ENCODE measurements at places on chromosomes 12 and 14. TPM values are rescaled to one million over a fixed set of nuclear protein-coding genes. Genes with fewer than 3 reads are reported as not detected.

- H3K27ac ChIP-seq = no peak overlapping the region
- peaks cover 5% of the 10 kb centered on the region for H3K27me3 ChIP-seq
- no peaks in the 10 kb centered on the region for H3K4me1 ChIP-seq
- DNase-seq = no peak
Observed at GRCh38 chr12:13503094-13503835, 306.7 kb downstream of the EMP1 start.

GRCh38 chr12:8606890-8607289, 5.8 kb downstream of the AICDA start:
- no peak for DNase-seq
- no peaks in the 10 kb centered on the region for H3K36me3 ChIP-seq
- H3K27ac ChIP-seq = no peak overlapping the region
- no peak overlapping the region for H3K4me3 ChIP-seq
- no peaks in the 10 kb centered on the region for H3K27me3 ChIP-seq

DNA sequence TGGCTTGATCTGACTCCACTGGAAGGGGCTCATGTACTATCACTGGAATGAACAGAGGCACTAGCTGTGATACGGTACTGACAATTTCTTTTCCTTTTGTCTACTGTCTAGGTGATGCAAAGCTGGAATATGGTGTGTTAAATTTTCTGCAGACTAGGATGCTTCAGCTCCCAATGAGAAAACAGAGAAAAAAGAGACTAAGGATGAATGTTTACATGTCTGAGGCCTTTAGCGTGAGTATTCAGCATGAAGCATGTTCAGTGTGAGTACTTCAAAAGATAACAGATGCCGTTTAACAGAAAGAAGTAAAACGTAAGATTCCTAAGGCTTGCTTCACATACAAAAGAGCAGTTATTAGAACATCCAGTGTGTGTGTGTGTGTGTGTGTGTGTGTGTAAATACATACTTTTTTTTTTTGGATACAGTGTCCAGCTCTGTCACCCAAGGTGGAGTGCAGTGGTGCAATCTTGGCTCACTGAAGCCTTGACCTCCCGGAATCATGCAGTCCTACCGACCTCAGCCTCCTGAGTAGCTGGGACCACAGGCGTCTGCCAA, 92.3 kb upstream of the FERMT2 start:
- no peaks in the 10 kb centered on the region for H3K4me1 ChIP-seq
- H3K4me3 ChIP-seq = no peak overlapping the region
- no peak for DNase-seq
- no peaks in the 10 kb centered on the region for H3K36me3 ChIP-seq
- H3K27me3 ChIP-seq = no peaks in the 10 kb centered on the region
- H3K27ac ChIP-seq = no peak overlapping the region

DNA sequence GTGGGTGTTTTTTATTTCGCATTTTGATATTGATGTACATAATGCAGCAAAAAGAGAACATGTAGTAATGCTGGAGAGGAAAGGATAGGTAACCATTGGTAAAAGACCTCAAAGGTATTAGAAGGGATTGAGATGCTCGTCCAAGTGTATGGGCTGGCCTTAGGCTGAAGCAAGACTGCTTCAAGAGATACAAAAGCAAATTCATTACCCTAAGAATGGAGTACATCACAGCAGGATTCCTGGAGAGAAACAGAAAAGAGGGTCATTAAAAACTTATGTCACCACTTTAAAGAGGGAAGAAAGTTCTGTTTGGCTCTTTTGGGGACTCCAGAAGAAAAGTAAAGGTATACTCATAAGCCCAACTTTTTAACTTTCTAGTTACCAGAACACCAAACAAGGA, 420.5 kb downstream of the ZFP36L1 start:
- no peak overlapping the region for H3K4me3 ChIP-seq
- H3K27me3 ChIP-seq = no peaks in the 10 kb centered on the region
- no peak overlapping the region for H3K27ac ChIP-seq
- no peaks in the 10 kb centered on the region for H3K36me3 ChIP-seq
- H3K4me1 ChIP-seq = peaks cover 11% of the 10 kb centered on the region

The WDR89 gene
- 19.0 TPM for total RNA-seq

The SDR9C7 gene
- total RNA-seq = not detected

GRCh38 chr12:52370926-52371608, 3.8 kb upstream of the KRT85 start:
- no peak overlapping the region for H3K27ac ChIP-seq
- H3K27me3 ChIP-seq = no peaks in the 10 kb centered on the region
- DNase-seq = no peak

- peak; percentile 29 for DNase-seq
- no peak overlapping the region for H3K27ac ChIP-seq
- no peak overlapping the region for H3K4me3 ChIP-seq
- H3K36me3 ChIP-seq = no peaks in the 10 kb centered on the region
- H3K4me1 ChIP-seq = peaks cover 17% of the 10 kb centered on the region
Observed at GRCh38 chr12:51381226-51382079, 9.8 kb downstream of the GALNT6 start.

- H3K36me3 ChIP-seq = no peaks in the 10 kb centered on the region
- H3K4me1 ChIP-seq = peaks cover 14% of the 10 kb centered on the region
- H3K27ac ChIP-seq = no peak overlapping the region
- no peaks in the 10 kb centered on the region for H3K27me3 ChIP-seq
- no peak overlapping the region for H3K4me3 ChIP-seq
- no peak for DNase-seq
Observed at GRCh38 chr12:107649661-107650061, 35.9 kb upstream of the PWP1 start.

The HOXC5 gene
- total RNA-seq = 1.6 TPM

The CMA1 gene
- total RNA-seq = not detected

The CLECL1 gene
- not detected for total RNA-seq

- no peak overlapping the region for H3K27ac ChIP-seq
- H3K36me3 ChIP-seq = no peaks in the 10 kb centered on the region
- no peak for DNase-seq
- H3K27me3 ChIP-seq = peaks cover 5% of the 10 kb centered on the region
Observed at GRCh38 chr14:53979747-53980642, 23.4 kb upstream of the BMP4 start.

GRCh38 chr12:111756681-111757080, 10.1 kb upstream of the ALDH2 start:
- H3K4me1 ChIP-seq = no peaks in the 10 kb centered on the region
- H3K27ac ChIP-seq = no peak overlapping the region
- no peaks in the 10 kb centered on the region for H3K27me3 ChIP-seq
- no peak overlapping the region for H3K4me3 ChIP-seq

GRCh38 chr12:111766608-111767361, at the start of gene ALDH2:
TSS of gene ALDH2 (plus strand) at chr12:111766933. CDS start at chr12:111766983, 50 bp downstream.
- H3K4me3 ChIP-seq = peak within 1 kb of the TSS; percentile 87
- no peaks in the 10 kb centered on the region for H3K36me3 ChIP-seq
- peaks cover 6% of the 10 kb centered on the region for H3K4me1 ChIP-seq
- DNase-seq = peak; percentile 70
- H3K27ac ChIP-seq = peak within 1 kb of the TSS; percentile 73

DNA sequence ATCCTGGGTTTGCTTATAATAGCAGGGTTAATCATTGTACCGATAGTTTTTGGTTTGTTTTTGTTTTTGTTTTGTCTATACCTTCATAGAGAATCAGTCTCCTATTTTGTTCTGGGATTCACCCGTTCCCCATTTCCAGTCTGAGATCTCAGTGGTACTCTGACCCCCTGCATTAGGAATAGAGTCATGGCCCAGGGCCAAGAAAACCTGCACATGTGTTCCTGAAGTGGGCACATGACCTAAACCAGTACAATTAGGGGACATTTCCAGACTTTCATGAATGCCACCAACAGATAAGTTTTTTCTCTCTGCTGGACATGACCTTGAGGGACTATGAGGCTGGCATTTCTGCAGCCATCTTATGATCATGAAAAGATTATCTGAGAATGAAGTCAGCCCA, 52.5 kb downstream of the MRPL42 start:
- H3K36me3 ChIP-seq = no peaks in the 10 kb centered on the region
- DNase-seq = no peak
- no peak overlapping the region for H3K4me3 ChIP-seq
- H3K4me1 ChIP-seq = no peaks in the 10 kb centered on the region

The PTPRO gene
- 2.8 TPM for total RNA-seq

The BICD1 gene
- 45.4 TPM for total RNA-seq

The BATF gene
- not detected for total RNA-seq

- DNase-seq = no peak
- H3K4me1 ChIP-seq = no peaks in the 10 kb centered on the region
- H3K4me3 ChIP-seq = no peak overlapping the region
Observed at GRCh38 chr12:126953365-126953889, 1313.5 kb upstream of the TMEM132C start.

The SIX4 gene
- 13.6 TPM for total RNA-seq

The LLPH gene
- total RNA-seq = 49.5 TPM

DNA sequence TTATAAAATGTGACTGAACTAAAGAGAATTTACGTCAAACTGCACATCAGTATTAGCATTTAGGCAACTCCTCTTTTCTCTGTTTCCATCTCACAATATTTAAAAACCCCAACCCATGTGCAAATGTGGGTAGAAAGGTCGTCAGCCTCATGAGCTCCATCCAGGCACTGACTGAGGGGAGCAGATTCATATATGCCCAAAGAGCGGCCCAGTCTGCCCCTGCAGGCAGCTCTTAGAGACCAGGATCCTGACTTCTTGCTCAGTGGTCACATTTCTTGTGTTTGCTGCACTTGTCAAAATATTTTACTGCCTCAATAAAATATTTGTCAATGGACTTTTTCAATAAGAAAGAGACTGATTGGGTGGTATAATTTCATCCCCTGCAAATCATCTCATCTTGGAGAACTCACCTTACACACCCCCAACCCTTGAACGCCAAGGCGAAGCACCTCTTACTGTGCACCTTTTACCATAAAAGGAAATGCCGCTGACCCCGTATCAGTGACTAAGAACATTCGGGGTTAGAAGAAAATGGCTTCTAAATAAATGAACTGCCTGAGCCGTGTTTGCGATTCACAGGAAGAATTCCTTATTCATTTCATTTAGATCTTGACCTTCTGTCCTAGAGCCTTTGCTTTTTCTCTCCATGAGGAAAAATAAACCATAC, 418.8 kb downstream of the BCL11B start:
- DNase-seq = no peak
- no peaks in the 10 kb centered on the region for H3K4me1 ChIP-seq
- no peaks in the 10 kb centered on the region for H3K36me3 ChIP-seq
- no peak overlapping the region for H3K4me3 ChIP-seq

DNA sequence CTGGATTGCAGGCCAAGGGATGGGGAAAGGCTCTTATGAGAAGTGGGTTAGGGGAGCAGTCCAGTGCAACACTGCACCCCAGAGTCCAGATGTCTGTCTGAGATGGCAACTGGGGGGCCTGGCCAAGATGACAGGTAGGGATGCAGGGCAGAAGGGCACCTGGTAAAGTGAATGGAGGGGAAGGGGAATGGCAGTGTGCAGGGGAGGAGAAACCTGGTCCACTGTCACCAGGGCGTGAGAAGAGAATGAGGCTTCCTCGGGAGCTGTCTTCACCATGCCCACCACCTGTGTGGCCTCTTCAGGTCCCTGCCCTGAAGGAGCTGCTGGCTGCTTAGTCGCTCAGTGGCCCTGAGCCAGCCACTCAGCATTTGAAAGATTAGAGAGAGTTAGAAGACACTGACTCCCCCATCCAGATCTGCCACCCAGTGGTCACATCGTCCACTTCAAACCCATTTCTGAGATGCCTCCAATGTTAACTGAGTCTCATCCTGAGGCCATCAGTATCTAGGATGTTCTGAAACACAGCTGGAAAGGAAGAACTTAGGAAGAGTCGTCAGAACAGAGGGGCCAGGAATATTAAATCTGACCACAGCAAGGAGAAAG, 57.3 kb downstream of the PLEKHG3 start:
- H3K4me3 ChIP-seq = no peak overlapping the region
- H3K27me3 ChIP-seq = no peaks in the 10 kb centered on the region
- peak overlapping the region; percentile 50 for H3K27ac ChIP-seq
- no peaks in the 10 kb centered on the region for H3K36me3 ChIP-seq
- H3K4me1 ChIP-seq = peaks cover 42% of the 10 kb centered on the region
- DNase-seq = no peak

The SSTR1 gene
- 3.8 TPM for total RNA-seq

- no peak overlapping the region for H3K27ac ChIP-seq
- peaks cover 41% of the 10 kb centered on the region for H3K4me1 ChIP-seq
- no peaks in the 10 kb centered on the region for H3K27me3 ChIP-seq
- peaks cover 42% of the 10 kb centered on the region for H3K36me3 ChIP-seq
- no peak overlapping the region for H3K4me3 ChIP-seq
Observed at GRCh38 chr12:12195516-12195915, 71.3 kb downstream of the LRP6 start.

The MORN3 gene
- 0.96 TPM for total RNA-seq

DNA sequence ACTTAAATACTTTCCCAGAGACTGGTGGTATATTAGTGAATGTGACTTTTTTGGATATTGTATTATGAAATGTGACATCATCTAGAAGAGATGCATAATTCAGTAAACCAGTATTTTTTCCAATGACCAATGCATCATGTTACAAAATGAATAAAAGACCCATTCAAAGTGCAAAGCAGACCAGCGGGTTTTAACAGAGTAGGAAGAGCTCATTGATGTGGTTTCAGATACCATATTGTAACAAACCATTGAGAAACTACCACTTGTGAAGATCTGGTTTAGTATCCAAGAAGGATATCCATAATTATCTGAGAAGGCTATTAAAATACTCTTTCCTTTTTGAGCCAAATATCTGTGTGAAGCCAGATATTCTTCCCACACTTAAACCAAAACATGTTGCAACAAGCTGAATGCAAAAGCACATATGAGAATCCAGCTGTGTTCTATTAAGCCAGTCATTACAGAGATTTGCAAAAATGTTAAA, 47.7 kb downstream of the MVK start:
- peak; percentile 57 for DNase-seq
- H3K4me3 ChIP-seq = peak overlapping the region; percentile 23
- peaks cover 19% of the 10 kb centered on the region for H3K4me1 ChIP-seq
- peaks cover 4% of the 10 kb centered on the region for H3K27me3 ChIP-seq
- peak overlapping the region; percentile 75 for H3K27ac ChIP-seq

GRCh38 chr12:25957793-25958427, 572 bp upstream of the RASSF8 start:
- H3K36me3 ChIP-seq = no peaks in the 10 kb centered on the region
- H3K4me1 ChIP-seq = peaks cover 11% of the 10 kb centered on the region
- peak overlapping the region; percentile 66 for H3K4me3 ChIP-seq
- peak; percentile 59 for DNase-seq
- no peaks in the 10 kb centered on the region for H3K27me3 ChIP-seq

DNA sequence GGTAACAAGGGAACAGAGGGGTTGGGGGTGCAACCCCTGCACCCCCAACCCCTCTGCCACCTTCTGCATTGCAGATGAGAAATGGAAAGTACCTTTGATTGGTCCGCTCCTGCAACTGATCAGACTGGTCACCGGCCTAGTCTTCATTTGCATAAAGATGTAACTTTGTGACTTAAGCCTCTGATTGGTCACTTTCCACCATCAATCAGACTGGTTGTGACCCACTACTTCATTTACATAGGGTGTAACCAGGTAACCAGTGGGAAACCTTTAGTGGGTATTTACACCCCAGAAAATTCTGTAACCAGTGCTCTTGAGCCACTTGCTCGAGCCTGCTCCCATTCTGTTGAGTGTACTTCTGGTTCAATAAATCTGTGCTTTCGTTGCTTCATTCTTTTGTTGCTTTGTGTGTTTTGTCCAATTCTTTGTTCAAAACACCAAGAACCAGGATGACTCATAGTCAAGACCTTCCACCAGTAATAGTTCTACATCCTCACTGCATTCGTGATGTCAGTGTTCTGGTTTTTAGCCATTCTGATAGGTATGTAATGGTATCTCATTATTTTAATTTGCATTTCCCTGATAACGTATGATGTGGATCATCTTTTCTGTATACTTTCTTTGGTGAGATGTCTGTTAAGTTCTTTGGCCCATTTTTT, 30.8 kb downstream of the LEMD3 start:
- no peak overlapping the region for H3K4me3 ChIP-seq
- H3K4me1 ChIP-seq = peaks cover 30% of the 10 kb centered on the region
- no peaks in the 10 kb centered on the region for H3K36me3 ChIP-seq
- no peak for DNase-seq

GRCh38 chr12:92012691-92013090, 133.0 kb downstream of the BTG1 start:
- no peaks in the 10 kb centered on the region for H3K36me3 ChIP-seq
- H3K4me3 ChIP-seq = no peak overlapping the region
- H3K4me1 ChIP-seq = no peaks in the 10 kb centered on the region
